Calu3 (cell line): ENCODE measurements at places on chromosomes 3 and 15.

- H3K4me1 ChIP-seq: no peaks in the 10 kb centered on the region
- no peak overlapping the region for H3K4me3 ChIP-seq
- H3K27me3 ChIP-seq: no peaks in the 10 kb centered on the region
- H3K27ac ChIP-seq: no peak overlapping the region
- no peak for DNase-seq
Measured at GRCh38 chr3:123337948-123338619, 110.8 kb downstream of the ADCY5 start.

DNA sequence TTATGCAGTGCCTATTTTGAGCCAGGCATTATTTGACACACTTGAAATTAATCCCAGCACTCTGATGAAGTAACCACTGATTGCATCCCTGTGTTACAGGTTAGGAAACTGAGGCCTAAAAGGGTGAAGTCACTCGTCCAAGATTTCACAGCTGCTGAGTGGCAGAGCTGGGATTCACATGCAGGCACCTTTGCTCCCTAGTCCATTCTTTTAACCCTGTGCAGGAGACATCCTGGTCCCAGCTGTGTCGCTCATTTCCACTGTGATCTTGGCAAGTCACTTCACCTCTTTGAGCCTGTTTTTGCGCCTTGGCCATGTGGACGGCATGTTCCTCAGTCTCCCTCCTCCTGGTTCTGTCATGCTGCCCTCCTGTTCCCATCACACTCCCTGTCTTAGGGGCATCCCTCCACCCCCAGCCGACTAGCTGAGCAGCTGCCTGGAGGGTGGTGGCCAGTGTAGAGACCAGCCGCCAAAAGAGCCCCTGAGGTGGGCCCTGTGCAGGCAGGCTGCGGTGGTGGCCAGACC is 70.6 kb downstream of the SMAD6 start:
- peak overlapping the region; percentile 23 for H3K4me3 ChIP-seq
- H3K4me1 ChIP-seq: peaks cover 91% of the 10 kb centered on the region
- DNase-seq: no peak
- peak overlapping the region; percentile 76 for H3K27ac ChIP-seq
- no peaks in the 10 kb centered on the region for H3K27me3 ChIP-seq

DNA sequence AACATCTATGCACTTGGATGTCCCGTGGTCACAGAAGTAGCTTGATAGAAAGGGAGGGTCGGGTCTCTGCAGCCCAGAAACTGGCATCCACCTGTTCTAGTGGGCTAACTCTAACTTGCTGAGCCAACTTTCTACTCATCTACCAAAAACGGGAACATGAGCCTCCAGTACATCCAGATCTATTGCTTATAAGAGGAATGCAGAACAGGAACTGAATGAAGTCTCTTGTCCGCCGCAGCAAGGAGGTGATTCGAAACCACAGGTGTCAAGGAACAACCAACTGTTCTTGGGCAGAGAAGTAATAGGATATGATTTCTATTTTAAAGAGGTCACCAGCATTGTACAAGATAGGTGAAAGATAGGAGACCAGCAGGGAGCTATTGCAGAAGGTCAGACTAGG is 17.9 kb downstream of the TERC start:
- H3K27me3 ChIP-seq: peaks cover 14% of the 10 kb centered on the region
- no peak overlapping the region for H3K27ac ChIP-seq
- peaks cover 12% of the 10 kb centered on the region for H3K4me1 ChIP-seq
- no peak overlapping the region for H3K4me3 ChIP-seq
- no peak for DNase-seq
- H3K36me3 ChIP-seq: no peaks in the 10 kb centered on the region

DNA sequence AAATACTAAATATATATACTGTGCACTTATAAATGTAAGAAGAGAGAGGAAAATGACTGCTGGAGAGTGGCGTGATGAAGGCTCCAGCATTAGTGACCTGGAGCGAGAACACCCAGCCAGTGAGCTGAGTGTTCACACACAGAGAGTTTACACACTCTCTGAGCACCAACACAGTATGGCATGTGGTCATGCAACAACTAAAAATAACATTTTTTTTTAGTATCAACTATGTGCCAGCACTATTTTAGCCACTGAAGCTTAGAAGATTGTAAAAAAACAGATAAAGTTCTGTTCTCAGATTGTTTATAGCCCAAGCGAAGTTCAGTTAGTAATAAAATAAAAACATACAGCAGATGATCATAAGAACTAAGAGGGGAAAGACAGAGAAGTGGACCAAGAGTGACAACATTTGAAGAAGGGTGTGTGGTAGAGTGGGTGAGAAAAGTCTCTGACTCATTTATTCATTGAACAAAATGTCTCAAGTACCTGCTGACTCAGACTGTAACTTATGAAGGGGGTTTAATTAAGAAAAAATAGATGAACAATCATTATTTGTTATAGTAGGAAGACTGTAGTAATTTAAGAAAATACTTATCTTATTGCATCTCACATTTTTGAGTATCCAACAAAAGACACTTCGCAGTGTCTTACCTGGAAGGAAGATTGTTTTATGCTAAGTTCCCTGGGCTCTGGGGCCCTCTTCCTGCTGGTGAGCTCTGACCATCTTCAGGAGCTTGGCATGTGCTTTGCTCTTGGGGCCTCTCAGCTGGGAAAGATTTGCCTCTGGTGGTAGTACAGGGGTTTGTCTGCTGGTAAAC is 43.8 kb downstream of the GAP43 start:
- H3K36me3 ChIP-seq: no peaks in the 10 kb centered on the region
- no peaks in the 10 kb centered on the region for H3K27me3 ChIP-seq
- no peak overlapping the region for H3K4me3 ChIP-seq
- no peaks in the 10 kb centered on the region for H3K4me1 ChIP-seq

- H3K36me3 ChIP-seq: no peaks in the 10 kb centered on the region
- no peak overlapping the region for H3K27ac ChIP-seq
- DNase-seq: no peak
- no peak overlapping the region for H3K4me3 ChIP-seq
Measured at GRCh38 chr3:173891272-173892100, 493.9 kb downstream of the NLGN1 start.

DNA sequence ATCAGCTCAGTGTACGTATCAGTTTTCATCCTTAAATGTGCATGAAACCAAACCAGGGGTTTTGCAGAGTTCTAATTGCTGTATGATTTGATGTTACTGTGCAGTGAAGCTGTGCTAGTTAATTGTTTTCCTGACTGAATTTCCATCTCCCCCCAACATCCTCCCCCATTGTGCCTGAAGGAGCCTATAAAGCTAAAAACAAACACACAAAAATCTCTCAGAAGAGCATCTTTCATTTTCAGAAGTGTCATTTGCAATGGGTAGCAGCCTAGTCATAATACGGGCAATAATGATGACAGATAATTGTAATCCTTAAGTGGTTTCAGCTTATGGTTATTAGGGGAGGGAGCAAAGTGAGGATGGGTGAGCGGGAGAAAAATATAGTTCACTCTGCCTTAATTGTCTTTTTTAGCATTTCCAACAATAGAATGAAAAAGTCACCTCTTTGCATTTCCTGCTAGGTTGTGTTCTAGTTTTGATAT is 207.9 kb upstream of the TBL1XR1 start:
- H3K4me3 ChIP-seq: no peak overlapping the region
- no peaks in the 10 kb centered on the region for H3K27me3 ChIP-seq
- no peak for DNase-seq
- H3K36me3 ChIP-seq: no peaks in the 10 kb centered on the region
- H3K4me1 ChIP-seq: peaks cover 15% of the 10 kb centered on the region
- no peak overlapping the region for H3K27ac ChIP-seq

- H3K36me3 ChIP-seq: no peaks in the 10 kb centered on the region
- H3K4me3 ChIP-seq: no peak overlapping the region
- no peaks in the 10 kb centered on the region for H3K4me1 ChIP-seq
- no peaks in the 10 kb centered on the region for H3K27me3 ChIP-seq
- H3K27ac ChIP-seq: no peak overlapping the region
Measured at GRCh38 chr3:129506231-129506742, 22.2 kb upstream of the RHO start.

DNA sequence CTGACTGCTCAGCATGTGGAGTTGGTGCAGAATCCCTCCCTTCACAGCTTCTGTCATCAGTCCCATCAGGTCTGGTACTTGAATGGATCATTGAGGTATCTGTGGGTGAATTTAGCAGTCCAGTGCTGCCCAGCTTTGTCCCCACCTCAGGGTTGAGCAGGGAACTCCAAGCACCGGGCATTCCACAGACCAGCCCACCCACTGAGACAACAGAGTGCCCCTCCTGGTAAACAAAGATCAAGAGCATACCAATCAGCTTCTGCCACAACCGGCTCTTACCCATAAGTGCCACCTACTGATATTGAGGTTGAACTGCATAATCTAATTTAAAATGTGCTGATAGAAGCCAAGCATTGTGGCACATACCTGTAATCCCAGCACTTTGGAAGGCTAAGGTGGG is 57.1 kb upstream of the FXR1 start:
- no peaks in the 10 kb centered on the region for H3K4me1 ChIP-seq
- H3K36me3 ChIP-seq: no peaks in the 10 kb centered on the region
- no peak overlapping the region for H3K27ac ChIP-seq
- no peak overlapping the region for H3K4me3 ChIP-seq
- H3K27me3 ChIP-seq: no peaks in the 10 kb centered on the region
- peak; percentile 16 for DNase-seq

GRCh38 chr3:159664006-159664405 is 324.6 kb upstream of the IL12A start:
- H3K36me3 ChIP-seq: peaks cover 3% of the 10 kb centered on the region
- H3K27ac ChIP-seq: no peak overlapping the region
- H3K4me3 ChIP-seq: no peak overlapping the region
- H3K4me1 ChIP-seq: peaks cover 7% of the 10 kb centered on the region

GRCh38 chr15:66838671-66839239 is 136.7 kb downstream of the SMAD6 start:
- H3K4me3 ChIP-seq: no peak overlapping the region
- no peak for DNase-seq
- no peak overlapping the region for H3K27ac ChIP-seq
- H3K27me3 ChIP-seq: no peaks in the 10 kb centered on the region
- H3K4me1 ChIP-seq: peaks cover 45% of the 10 kb centered on the region
- peaks cover 16% of the 10 kb centered on the region for H3K36me3 ChIP-seq

DNA sequence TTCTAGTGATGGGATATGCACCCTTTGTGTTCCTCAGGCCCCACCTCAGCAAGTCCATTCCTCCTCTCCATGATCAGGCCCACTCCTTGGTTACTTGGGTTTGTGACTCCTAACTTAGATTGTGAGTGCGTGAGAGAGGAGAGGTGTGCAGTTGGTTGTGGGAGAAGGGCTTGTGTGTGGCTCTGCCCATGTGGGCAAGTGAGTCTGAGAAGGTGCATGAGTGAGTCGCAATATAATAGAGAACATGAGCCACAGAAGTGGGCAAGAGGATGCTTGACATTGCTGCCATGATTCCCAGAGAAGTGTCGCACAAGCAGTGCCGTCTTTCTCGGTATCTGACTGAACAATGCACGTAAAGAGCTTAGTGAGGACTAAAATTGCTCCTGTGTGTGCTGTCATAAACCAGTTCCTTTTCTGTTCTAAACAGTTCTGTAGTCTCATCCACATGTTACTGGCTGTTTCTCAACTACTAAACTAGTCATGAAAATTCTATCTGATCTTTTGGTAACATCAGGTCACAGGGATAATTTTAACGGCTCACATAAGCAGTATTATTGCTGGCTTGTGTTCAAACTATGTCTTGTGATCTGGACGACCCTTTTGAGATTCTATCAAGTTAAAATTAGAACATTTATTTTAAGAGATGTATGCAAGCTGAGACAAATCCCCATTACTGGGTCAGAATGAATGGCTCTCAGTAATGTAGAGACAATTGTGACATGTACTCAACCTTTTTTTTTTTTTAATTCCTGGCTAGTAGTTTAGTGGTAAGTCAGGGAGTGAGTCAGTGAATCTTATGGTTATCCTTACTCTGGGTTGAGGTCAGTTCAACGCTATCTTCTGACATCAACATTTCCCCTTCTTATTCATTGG is 25.6 kb downstream of the GYG1 start:
- no peaks in the 10 kb centered on the region for H3K27me3 ChIP-seq
- H3K4me1 ChIP-seq: no peaks in the 10 kb centered on the region
- H3K27ac ChIP-seq: no peak overlapping the region
- no peak overlapping the region for H3K4me3 ChIP-seq

DNA sequence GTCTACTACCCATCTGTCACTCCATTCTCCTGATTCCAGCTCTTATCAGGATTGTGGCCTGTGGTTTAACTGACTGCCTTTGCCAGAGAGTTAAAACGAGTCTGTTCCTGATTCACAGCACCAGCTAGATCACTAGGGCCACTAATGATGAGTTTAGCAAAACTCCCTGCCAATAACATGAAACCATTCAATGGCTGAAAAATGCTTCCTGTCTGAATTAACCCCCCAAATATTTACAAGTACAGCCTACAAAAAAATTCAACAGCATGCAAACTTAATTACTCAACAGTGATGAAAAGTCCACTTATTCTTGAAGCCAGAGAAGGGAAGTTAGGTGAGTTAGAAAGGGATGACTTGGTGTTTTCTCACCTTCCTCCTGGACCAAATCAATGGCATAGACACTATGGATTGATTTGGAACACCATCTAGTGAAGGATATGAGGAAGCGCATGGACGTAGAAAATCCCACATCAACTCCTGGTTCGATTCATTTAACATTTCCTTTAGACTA is 141.4 kb downstream of the TGFBR2 start:
- no peaks in the 10 kb centered on the region for H3K27me3 ChIP-seq
- DNase-seq: peak; percentile 6
- H3K4me1 ChIP-seq: peaks cover 39% of the 10 kb centered on the region

- peaks cover 85% of the 10 kb centered on the region for H3K27me3 ChIP-seq
- H3K4me3 ChIP-seq: no peak overlapping the region
- no peaks in the 10 kb centered on the region for H3K4me1 ChIP-seq
- no peaks in the 10 kb centered on the region for H3K36me3 ChIP-seq
- H3K27ac ChIP-seq: no peak overlapping the region
Measured at GRCh38 chr15:81194723-81195122, 2.0 kb upstream of the IL16 start.

DNA sequence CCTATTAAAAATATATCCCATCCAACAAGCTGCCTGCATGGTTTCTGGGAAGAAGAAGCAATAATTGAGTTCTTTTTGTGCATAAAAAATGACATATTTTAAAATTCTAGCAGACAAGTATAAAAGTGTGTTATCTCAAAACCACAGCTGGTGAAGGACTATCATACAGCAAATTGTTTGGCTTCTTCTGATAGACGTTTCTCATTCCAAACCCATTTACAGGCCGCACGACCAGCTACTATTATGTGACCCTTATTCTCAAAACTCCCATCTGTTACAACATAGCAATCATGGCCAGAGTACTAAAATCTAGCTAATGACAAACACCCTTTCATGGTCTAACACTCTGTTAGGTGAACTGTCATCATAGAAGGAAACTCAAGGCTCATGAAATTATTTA is 21.7 kb downstream of the ETFA start:
- no peaks in the 10 kb centered on the region for H3K27me3 ChIP-seq
- H3K27ac ChIP-seq: no peak overlapping the region
- H3K4me1 ChIP-seq: no peaks in the 10 kb centered on the region
- no peak overlapping the region for H3K4me3 ChIP-seq
- DNase-seq: no peak
- H3K36me3 ChIP-seq: peaks cover 11% of the 10 kb centered on the region

- peaks cover 32% of the 10 kb centered on the region for H3K36me3 ChIP-seq
- no peaks in the 10 kb centered on the region for H3K27me3 ChIP-seq
- H3K4me3 ChIP-seq: peak overlapping the region; percentile 78
- H3K4me1 ChIP-seq: peaks cover 31% of the 10 kb centered on the region
- DNase-seq: peak; percentile 40
Measured at GRCh38 chr3:157174290-157174648, 14.3 kb upstream of the CCNL1 start.
